NCI-H146 (cell line): ENCODE measurements at places on chromosomes 2 and 18.

- no peak for DNase-seq
Observed at GRCh38 chr2:178101321-178102079, 10.7 kb upstream of the RBM45 start.

GRCh38 chr2:59449274-59449673 lies 1104.2 kb downstream of the BCL11A start:
- DNase-seq = no peak

GRCh38 chr2:29749843-29750242 lies 171.5 kb downstream of the ALK start:
- no peak for DNase-seq

DNA sequence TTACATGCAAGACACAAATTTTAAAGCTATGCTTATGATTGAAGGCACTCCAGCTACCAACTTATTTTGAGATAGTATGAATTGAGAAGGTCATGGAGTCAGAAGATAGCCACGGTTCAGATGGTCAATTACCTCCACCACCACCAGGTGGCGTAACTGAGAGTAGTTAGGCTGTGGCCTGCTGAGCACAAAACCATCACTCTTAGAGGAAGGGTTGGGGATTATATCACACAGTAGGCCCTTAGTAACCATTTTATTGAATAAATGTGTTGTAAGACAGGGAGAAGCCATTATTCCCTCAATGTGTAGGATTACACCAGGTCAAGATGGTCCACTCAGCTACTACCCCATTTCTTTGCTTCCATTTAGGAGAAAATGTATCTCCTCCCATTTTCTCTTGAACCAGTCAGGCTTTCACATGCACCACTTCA lies 18.8 kb downstream of the KLHL41 start:
- DNase-seq = peak; percentile 26

DNA sequence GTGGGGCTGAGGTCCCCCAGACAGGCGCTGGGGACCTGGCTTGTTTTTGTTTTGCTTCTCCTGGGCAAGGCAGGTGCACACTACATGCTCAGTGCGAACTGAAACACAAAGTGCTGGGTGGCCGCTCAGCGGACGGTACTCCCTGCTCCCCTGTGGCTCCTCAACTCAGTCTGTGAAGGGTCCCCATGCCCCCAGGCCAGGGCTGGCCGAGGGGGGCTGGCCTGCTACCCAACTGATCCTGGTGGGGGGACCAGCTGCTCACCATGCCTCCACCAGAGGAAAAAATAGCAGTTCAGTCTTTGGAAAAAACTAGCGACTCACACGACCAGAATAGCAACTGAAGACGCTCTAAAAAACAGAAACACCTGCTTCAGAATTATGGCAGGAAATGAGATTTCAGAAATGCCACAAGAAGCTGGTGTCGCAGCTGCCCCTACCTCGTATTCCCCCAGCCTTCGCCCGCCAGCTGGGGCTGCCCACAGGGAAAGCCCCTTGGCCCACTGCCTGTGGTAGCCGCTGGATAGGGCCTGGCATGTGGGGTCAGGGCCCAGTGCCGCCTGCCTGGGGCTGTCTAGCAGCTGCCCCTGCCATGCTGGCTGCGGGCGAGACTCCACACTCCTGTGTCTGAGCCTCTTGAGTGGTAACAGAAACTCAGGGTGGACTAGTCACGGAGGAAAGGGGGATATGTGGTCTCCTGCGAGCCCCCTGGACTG lies 43.7 kb downstream of the MEX3C start:
- no peak for DNase-seq

DNA sequence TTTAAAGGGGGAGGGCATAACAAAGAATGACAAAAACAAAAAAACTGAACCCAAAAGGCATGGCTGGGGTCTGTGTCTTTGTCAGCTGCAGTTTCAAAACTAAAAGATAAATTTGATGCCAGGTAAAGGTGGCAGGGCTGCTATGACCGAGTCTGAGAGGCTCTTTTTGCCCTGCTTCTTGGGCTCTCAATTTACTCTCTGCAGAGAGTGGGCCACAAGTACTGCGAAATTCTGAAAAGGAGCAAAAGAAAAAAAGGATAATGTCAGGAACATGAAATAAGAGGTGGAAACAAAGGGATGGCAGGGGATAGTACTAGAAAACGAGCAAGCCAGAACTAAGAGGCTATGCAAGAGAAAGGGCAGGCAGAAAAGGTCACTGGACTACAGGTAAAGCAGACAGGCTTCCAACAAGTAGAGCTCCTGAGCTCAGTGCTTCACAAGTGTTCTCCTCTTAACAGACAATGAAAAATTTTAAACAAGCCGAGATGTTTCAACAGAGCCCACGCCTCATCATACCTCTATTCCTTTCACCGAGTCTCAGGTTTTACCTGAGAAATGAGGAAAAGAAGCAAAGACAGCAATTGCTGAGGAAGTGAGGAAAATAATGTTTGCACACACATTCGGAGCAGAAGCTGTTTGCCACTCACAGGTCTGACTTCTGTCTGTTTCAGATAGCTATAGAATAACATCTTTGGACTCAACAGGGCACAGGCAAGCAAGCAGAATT lies 7.3 kb downstream of the IRS1 start:
- no peak for DNase-seq
